ENCODE measurements at places on chromosomes 3 and 15.

DNA sequence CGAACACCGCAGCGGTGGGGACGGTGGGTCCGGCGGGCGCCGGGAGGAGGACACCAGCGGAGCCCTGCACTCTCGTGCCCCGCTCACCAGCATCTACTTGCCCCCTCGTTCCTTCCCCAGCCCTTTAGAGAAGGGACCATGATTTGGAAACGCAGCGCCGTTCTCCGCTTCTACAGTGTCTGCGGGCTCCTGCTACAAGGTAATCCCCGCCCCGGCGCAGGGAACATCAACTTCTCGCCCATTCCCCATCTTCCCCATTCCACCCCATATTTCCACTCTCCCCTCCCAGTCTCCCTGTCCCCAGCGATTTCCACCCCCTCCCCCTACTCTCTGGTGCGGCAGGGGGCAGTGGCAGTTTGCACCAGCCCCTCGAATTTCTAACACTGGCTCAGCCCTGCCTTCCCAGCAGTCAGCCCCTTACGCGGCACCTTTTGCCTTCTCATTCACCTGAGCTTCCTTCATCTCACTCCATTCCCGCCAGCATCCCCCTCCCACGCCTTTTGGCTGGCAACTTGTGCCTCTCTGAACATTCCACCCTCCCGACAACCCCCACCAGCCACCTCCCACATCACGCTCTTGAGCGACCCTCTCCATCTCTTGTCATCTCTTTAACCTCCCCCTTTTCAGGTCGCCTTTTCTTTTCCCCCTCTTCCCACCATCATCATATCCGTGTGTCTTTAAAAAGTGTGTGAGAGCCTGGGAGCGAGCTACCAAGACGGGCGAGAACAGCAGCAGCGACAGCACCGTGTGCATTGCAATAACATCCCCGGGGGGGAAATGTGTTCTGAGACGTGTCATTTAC lies 882 bp downstream of the CADM2 start:
- no peak for DNase-seq

- no peak for DNase-seq
Observed at GRCh38 chr3:188431040-188431439, 277.1 kb downstream of the LPP start.

GRCh38 chr15:31207246-31207645 lies 105.7 kb upstream of the TRPM1 start:
- DNase-seq, result no peak

DNA sequence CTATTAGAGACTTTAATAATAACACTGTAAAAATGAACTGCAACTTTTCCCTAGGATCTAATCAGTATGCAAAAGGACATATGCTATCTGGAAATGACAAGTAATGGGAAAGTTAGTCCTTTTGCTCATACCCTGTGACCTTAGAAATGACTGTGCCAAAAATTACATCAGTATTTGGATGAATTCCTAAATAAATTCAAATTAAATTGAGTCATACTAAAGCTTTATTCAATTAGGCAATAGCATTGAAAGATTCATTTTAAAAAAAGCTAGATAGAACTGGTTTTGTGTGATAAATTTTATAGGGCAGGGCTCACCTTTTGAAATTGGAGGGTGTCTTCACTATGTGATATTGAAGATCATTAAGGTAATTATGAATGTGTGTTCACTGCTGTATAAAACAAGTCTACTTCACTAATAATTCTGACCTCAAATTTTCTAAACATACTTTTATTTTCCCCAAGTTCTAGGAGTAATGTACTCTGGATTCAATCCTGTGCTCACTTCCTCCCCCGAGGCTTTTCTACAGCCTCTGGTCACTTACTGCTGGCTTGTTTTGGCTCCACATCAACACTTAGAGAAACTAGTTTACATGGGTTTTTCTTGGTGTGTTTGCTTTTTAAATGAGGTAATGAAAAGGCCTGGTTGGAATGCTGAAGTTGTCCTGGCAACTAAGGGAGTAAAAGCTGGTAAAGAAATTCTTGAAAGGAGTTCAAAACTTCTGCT lies 44.4 kb upstream of the SPTSSB start:
- DNase-seq, result no peak

GRCh38 chr3:155323063-155323666 lies 29.7 kb upstream of the STRIT1 start:
- peak; percentile 78 for DNase-seq

DNA sequence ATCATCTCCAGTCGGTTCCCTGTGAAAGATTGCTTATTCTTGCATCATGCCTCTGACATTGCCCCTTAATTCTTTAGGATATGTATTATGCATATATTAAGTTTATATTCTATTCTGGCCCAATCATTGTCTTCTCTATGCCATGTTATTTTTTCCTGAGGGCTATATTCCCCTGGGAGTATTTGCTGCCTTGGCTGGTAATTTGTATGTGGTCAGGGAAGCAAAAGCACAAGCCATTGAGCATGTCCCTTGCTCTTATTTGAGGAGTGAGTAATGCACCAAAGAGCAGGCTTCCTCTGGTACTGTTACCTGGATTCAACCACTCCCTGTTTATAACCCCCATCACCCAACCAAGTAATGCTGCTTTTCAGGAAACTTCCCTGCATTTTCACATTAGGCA lies 36.3 kb downstream of the STAC start:
- no peak for DNase-seq

DNA sequence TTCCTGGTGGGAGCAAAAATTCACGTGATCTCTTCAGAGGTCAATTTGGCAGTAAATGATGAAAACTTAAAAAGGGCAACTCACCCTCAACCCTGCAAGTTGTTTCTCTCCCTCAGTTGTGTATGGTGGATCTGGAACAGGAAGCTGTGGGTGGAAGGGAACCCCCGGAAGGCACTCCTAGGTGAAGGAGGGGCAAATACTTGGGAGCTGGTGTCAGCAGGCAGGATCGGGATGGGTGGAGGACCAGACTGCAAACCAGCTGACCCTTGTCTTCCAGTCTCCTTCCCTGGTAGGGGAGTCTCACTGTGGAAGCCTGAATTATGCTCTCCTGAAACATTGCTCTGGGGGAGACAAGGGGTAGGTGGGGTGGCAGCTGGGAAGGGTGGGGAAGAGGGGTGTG lies 33.5 kb downstream of the PRR23E start:
- DNase-seq, result no peak

DNA sequence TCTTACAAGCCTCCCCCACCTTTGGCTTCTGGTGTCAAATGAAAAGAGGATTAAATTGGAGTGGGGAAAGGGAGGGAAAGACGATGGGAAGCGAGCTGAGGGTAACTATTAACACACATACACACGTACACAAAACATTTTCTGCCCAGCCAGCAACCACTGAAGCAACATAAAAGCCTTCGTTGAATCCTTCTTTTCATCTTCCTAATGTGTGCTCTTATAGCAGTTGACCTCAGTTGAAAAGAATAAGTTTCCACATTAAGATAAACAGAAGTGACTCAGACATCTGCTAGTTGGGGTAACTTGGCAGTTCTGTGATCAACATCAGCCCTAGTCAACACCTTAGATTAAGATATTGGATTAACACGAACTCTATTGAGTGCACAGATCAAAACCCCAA lies 558.5 kb downstream of the MECOM start:
- no peak for DNase-seq

DNA sequence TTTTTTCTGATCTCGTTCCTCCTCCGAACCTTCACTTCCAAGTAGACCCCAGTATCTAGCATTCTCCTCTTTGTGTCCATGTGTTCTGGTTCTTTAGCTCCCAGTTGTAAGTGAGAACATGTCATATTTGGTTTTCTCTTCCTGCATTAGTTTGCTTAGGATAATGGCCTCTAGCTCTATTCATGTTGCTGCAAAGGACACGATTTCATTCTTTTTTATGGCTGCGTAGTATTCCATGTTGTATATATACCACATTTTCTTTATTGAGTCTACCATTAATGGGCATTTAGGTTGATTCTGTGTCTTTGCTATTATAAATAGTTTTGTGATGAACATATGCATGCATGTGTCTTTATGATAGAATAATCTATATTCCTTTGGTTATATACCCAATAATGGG lies 30.2 kb upstream of the MME start:
- DNase-seq, result no peak

DNA sequence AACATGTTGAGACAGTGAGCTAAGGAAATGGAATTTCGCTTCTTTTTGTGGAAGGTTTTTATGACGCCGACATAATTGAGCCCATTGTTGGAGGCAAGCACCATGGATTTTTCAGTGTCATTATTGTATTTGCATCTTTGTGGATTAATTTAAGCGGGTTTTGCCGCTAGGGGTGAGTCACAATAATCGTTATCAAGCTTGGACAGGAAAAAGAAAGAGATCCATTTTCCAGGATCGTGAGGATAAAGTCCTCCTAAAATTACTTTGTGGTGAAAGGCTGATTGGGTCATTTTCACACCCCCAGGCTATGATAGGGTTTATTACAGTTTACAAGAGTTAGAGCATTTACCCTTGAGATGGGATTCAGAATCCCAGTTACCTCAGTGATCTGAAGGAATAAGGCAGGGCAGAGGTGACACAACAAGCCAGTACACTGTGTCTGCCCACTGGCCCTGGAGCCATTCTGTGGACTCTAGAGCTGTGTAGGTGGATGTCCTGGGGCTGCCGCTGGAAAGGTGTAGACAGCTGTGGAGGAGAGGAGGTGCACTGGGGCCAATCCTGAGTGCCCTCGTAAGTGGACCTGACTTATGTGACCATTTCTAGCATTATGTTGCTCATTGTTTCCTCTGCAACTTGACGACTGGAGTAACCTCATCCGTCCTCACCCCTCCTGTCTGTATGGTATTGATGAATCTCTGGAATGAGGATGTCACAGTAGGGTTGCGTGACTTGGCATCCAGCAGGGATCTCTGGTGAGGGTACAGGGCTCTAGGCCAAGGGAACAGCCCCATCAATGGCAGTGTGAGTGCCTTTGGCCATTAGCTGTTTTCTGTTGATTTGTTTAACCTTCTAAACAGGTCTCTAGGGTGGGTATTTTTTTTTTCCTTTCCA lies 370.1 kb downstream of the LRTM1 start:
- DNase-seq, result no peak

- DNase-seq, result no peak
Observed at GRCh38 chr3:158333736-158334135, 223.8 kb downstream of the RSRC1 start.

GRCh38 chr3:108598375-108598774 lies 8.9 kb downstream of the DZIP3 start:
- DNase-seq, result no peak

GRCh38 chr3:48474619-48475018 lies 28.1 kb downstream of the ATRIP start:
- no peak for DNase-seq

DNA sequence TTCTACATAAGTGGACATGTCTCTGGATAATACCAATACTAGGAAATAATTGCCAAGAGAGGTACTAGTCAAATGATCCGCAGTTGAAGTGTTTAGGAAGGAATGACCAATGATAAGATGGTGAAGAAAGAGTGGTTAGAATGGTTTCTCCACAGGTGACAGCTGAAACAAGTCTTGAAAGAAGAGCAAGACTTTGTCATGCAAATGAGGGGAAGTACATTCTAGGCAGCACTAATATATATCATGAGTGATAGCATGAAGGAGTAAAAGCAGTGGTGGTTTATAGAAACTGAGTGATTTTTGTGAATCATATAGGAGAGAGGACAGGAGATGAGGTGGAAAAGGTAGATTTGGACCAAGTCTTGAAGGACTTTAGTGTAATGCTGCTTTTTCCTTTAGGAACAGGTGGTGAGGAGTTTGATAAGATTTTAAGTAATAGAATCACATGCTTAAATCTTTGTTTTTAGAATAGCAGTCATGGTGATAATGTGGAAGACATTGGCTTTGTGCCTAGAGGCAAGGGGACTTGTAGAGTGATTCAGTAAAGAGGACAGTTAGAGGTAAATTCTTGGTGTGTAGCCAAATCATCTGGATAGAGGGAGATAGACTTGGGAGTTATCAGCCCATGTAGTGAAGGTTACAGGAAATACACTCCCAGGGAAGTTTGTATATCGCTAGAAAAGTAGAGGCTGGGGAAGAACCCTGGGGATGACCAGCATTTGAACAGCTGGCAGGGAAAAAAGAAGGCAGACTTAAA lies 31.9 kb downstream of the SLMAP start:
- no peak for DNase-seq

- no peak for DNase-seq
Observed at GRCh38 chr15:55992769-55993110, 672 bp downstream of the NEDD4 start.

DNA sequence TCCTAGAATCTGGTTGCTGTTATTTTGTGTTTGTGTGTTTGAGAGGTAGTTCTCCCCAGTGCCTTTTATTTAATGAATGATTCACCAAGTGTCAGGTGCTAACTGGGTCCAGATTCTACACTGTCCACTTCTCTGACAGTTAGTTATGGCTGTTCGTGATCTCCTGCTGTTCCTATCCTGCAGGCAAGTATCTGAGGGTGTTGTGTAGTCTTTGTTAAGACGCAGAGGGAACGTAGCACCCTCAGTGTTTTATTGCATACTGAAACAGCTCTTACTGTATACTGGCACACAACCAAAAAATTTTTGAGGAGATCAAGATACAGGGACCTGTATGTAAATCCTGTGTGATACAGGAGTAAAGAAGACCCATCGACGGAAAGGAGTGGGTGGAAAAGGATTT lies 1271.3 kb downstream of the ROBO1 start:
- DNase-seq, result peak; percentile 56

- DNase-seq, result no peak
Observed at GRCh38 chr3:169060037-169060436, 603.5 kb downstream of the MECOM start.

DNA sequence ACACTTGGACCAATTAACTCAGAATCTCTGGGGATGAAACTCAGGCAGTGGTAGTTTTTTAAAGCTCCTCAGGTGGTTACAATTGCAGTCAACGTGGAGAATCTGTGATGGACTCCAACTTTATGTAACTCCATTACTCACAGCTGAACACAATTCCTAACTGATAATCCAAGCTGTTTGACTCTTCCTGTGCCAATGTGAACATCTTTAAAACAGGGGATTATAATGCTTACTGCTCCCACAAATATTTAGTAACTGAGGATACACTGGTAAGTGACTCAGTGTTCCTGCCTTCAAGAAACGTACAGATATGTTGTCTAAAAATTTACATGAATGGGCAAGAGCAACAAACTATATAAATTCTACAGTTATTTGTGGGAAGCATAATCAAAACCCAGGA lies 85.6 kb downstream of the OSBPL10 start:
- no peak for DNase-seq

DNA sequence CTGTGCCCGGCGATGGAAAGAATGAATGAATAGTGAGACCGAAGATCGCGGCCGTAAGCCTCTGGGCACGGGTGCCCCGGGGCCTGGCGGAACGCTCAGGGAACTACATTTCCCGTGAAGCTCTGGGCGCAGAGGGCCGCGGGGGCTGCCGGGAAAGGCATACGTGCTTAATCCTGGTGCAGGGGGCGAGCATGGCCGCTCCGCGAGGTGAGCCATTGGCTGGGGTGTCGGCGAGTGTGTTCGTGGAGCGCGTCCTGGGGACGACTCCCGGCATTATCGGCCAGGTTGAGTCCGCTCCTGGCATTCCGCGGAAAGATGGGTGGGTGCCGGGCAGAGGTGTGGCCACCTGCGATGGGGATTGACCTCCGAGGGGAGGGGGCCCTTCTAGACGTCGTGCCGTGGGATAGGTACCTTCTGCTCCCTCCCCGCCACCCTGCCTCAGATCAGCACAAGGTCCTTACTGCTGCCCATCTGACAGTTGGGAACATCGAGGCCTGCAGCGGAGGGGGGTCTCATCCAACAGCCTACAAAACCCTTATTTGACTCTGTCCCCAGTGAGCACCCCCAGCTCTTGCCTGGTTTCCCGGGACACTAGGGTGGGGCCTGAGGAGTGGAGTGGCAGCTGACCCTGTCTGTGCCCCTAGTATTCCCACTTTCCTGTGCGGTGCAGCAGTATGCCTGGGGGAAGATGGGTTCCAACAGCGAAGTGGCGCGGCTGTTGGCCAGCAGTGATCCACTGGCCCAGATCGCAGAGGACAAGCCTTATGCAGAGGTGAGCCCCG lies at the start of gene MPI:
MPI (plus strand) TSS at position 160 of the 782 bp plus-strand sequence; CDS start at position 192, 32 bp downstream.
- DNase-seq, result peak; percentile 48

- DNase-seq, result no peak
Observed at GRCh38 chr3:39346785-39347585, 17.5 kb downstream of the CCR8 start.

All from NCI-H1694 treated with DMSO at 0.1 percent for 48 hours (cell line).